ENCODE measurements at places on chromosomes 12 and 14. TPM values are rescaled to one million over a fixed set of nuclear protein-coding genes. Genes with fewer than 3 reads are reported as not detected.

The RNASE1 gene
- total RNA-seq = 230 TPM

The TTC6 gene
- total RNA-seq = not detected

The CCDC198 gene
- not detected for total RNA-seq

The TNFAIP2 gene
- 32.2 TPM for total RNA-seq

The LTBR gene
- total RNA-seq = 72.1 TPM

The ANAPC7 gene
- 30.9 TPM for total RNA-seq

The CD27 gene
- total RNA-seq = 1.1 TPM

The HCAR1 gene
- not detected for total RNA-seq

The SPIC gene
- total RNA-seq = not detected

The SYNE3 gene
- 13.2 TPM for total RNA-seq

The GOLGA3 gene
- total RNA-seq = 49.8 TPM

The OVCH1 gene
- total RNA-seq = not detected

The KRT72 gene
- not detected for total RNA-seq

The DHH gene
- total RNA-seq = 0.56 TPM

The GPR137C gene
- 0.98 TPM for total RNA-seq
